ENCODE measurements at places on chromosomes 5 and 9. TPM values are rescaled to one million over a fixed set of nuclear protein-coding genes. Genes with fewer than 3 reads are reported as not detected.

DNA sequence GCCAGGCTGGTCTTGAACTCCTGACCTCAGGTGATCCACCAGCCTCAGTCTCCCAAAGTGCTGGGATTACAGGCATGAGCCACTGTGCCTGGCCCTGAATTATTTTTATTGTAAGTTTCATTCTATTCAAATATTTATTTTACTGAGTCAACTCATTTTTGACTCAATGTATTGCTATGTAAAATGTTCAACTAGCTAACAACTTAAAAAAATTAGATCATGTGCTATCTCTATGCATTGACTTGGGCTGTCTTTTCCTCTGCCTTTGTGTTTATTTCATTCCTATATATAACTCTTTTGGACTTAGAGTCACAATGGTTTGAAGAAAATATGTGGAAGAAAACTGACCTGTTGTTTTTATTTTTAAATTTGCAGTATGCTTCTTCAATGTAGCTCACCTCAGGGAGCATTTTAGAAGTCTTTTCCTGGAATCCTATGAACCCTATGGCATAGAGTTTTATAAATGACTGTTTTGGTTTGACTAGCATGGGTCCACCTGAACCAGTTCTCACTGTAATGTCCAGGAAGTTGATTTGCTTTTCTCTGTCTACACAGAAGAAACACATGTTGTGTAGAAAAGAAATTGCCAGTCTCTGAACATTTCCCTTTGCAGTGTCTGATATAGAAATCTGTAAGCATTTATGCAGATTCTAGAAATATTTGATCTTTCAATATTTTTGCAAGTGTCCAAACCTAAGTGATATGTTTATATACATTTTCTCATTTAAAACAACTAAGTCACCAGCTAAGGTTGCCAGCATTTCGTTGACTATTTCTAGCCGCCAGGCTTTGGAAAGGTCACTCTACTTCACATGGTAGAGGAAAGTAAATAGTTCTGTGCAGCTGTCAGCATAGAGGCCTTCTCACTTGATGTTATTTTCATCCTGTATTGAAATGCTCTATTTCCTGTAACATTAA, 138.8 kb downstream of the PCSK1 start:
- no peak for DNase-seq

DNA sequence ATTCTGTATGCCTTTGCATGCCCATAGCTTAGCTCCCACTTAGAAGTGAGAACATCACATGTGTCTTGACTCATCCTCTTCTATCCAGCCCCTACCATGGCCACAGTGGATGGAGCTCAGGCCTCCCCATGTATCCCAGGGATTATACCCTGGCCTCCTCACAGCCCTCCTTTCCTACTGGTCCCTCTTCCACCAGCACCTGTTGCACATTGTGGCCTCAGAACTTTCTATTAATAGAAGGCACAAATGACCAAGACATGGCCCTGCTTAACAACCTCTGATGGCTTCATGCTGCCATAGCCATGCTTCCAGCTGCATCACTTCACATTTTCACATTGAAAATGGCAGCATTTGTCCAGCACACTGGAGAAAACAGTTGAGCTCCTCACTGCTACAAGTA, 315.4 kb downstream of the CDK5RAP2 start:
- no peak for DNase-seq

GRCh38 chr5:56369361-56369811, 136.3 kb upstream of the ANKRD55 start:
- DNase-seq = no peak

DNA sequence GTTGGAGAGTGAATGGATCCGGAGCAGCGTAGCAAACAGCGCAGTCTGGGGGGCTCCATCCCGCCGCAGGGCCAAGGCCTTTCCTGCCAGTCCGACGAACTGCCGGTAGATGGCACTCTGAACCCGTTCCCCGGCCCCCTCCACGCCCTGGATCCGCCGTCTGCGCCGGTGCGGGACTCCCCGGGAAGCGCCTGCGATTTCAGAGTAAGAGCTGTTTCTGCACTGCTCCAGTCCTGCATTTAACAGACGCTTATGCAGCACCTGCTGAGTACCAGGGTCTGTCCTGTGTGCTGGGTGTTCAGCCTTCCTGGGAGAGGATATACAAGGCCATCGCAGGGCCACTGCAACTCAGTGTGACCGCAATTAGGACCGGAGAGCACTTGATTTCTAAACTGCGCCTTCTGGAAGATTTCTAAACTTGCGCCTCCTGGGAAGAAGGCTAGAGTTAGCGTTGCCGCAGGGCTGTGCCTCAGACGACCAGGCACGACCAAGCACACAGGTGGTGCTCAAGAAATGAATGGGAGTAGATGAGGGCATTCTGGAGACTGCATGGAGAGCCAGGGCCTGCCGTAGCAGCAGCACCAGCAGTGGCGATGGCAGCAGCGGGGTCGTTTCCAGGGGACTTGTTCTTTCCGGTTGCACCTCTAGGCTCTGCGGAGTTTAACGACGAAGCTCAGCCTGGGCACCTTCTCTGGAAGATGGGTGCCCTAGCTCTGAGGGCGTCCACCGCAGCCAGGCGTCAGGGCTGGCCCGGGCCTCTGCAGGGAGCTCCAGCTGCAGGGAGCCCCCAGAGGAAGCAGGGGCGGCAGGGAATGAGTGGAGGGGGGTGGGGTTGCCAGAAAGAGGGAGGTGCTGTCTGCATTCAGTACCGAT, 14.3 kb upstream of the TIFAB start:
- DNase-seq = peak; percentile 52

The LVRN gene
- total RNA-seq = 34.5 TPM

DNA sequence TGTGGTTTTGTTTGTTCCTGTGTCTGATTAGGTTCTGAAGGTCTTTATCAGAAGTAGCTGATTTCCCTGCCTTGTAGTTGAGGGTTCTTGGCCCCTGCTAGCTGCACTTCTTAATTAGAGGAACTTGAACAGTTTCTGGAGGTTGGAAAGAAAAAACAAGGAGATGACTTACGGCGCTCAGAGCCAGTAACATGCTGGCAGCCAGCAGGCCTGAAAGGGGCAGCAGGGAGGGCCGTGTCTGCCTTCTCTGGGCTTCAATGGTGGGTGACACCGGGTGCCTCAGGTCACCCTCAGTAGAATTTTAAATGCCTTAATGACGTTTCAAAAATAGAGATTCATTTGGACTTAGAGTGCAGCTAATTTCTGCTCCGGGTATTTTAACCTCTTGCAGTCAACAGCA, 15.8 kb downstream of the UBE2QL1 start:
- no peak for DNase-seq

- no peak for DNase-seq
These were observed 10.8 kb downstream of the TSPAN17 start for GRCh38 chr5:176658007-176658599.

- no peak for DNase-seq
These were observed at the start of gene INSL4 for GRCh38 chr9:5231212-5231611. INSL4 (plus strand) TSS chr9:5231419; CDS start chr9:5231524, 105 bp downstream.

DNA sequence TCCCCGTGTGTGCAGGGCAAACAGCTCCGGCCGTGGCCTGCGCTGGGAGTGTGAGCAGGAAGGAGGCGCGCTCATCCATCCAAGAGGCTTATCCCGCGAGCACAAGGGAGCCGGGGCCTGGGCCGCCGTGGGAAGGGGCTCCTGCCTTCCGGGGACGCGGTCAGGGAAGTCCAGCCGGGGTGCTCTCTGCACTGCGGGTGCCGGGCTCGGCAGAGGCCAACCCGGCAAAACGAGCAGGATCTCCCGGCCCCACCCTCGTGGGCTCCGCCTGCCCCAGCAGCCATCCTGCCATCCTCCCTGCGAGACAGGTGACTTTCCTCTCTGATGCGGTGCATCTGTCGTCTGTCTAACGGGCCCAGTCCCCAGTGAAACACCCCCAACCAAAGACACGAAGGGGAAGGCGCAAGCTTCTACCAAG, 244.2 kb downstream of the AUH start:
- no peak for DNase-seq

The KCNT1 gene
- total RNA-seq = not detected

GRCh38 chr9:130185490-130186031, 13.4 kb downstream of the NCS1 start:
- DNase-seq = no peak

The LRRC19 gene
- total RNA-seq = not detected

The PRRX2 gene
- total RNA-seq = 7.3 TPM

GRCh38 chr9:98362624-98363252, 107.3 kb upstream of the TBC1D2 start:
- no peak for DNase-seq

- DNase-seq = no peak
These were observed 106.9 kb downstream of the SPOCK1 start for GRCh38 chr5:137392261-137392660.

DNA sequence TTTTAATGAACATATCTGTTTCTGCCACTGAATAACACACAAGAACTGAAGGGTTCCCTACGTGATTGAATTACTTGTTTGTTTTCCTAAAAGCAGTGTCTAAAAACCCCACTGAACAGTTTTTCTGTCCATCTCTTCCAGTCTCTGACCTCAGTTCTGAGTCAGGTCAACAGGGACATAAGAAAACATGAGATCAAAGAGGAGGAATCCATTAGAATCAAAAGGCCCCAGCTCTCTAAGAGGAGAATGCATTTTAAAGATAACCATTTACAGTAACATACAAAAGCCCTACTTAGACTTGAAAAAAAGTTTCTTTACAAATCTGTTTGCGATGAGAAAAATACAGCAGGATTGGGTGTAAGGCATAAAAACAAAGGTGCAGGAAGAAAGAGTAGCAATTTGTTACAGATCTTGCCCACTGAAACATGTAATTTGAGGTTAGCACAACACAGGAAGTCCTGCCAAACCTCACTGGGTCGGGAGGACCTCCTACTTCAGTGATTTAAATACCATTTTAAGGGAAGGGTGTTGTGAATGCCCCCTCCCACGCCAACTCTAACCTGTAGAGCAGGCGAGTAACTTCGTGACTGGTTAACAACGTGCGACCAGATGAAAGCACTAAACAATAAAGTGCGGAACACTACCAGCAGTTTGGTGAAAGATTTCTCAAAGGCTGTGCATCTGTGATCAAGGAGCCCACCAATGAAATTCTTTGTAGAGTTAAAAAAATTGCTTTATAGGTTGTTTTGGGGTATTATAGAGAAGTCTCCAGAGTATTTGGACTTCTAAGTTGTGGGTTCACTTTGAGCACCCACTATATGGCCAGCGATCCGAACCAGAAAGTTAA, 1.3 kb downstream of the QSOX2 start:
- no peak for DNase-seq

DNA sequence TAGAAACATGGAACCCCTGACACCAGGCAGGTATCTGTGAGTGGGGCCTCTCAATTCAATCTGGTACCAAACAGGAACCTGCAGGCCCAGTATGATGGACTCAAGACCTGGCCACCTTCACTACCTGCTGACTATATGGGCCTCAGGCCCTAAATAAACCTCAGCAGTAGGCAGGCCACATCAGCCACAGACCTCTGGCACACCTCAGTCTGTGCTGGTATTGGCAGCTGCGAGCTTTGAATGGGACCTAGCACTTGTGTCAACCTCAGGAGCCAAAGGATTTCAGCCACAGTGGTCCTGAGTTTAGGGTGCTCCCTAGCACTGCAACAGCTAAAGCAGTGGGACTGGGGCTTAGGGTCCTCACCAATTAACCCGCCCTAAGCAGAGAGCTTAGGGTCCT, 325.5 kb downstream of the ZNF608 start:
- no peak for DNase-seq

- DNase-seq = no peak
These were observed at the start of gene FRRS1L for GRCh38 chr9:109166771-109167601. FRRS1L (minus strand) TSS chr9:109167249; CDS start chr9:109167138, 111 bp downstream.

DNA sequence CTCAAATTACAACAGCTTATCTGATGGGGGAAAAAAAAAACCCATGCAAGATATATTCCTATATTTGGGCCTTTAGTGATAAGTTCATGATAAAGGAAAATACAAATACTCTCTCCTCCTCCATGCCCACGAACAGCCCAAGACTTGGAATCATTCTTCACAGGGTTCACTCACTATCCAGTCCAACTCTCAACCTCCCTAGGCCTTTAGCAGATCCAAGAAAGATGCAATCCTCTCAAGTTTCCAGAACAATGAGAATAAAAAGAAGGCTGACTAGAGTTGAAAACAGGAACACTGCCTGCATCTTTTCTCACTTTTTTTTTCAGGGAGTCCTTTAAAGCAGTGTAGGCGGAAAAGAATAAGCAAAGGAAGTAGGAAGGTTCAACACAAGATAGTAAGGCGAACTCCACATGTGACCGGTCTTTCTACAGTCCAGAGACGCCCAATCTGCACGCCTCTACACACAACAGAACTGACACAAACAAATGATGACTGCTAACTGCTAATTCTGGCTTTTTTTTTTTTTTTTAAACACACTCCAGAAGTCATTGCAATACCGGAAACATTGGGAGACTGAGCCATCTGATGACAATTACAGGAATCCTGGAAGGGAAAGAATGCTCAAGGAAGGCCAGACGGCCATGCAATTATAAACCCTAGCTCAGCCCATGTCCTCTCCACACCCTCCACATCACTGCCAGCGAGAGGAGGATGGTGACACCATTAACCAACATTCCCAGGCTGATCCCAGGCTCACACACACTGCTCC, 75.4 kb downstream of the BNC2 start:
- DNase-seq = no peak

The PCDHA4 gene
- total RNA-seq = 1.1 TPM

The GPR150 gene
- total RNA-seq = 0.24 TPM

DNA sequence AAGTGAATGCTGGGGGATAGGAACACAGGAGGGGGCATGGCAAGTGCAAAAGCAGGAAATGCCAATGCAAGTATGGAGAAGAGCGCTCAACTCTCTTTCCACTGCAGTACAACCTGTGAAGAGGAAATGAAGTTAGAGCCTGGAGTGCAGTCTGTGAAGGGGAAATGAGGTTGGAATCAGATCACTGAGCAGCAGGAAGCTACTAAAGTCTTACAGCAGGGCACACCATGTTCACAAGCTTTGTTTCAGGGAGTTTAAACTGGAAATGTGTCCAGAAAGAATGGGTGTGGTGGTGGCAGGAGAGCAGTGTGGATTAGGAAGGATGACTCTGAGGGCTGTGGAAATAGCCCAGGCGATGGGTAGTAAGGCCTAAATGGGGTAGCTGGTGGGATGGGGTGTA, 15.4 kb downstream of the ARHGEF37 start:
- DNase-seq = no peak

The ATP10B gene
- total RNA-seq = not detected

GRCh38 chr5:27290172-27290571, 251.8 kb upstream of the CDH9 start:
- DNase-seq = no peak

GRCh38 chr5:147481874-147482705, 27.8 kb downstream of the DPYSL3 start:
- no peak for DNase-seq

DNA sequence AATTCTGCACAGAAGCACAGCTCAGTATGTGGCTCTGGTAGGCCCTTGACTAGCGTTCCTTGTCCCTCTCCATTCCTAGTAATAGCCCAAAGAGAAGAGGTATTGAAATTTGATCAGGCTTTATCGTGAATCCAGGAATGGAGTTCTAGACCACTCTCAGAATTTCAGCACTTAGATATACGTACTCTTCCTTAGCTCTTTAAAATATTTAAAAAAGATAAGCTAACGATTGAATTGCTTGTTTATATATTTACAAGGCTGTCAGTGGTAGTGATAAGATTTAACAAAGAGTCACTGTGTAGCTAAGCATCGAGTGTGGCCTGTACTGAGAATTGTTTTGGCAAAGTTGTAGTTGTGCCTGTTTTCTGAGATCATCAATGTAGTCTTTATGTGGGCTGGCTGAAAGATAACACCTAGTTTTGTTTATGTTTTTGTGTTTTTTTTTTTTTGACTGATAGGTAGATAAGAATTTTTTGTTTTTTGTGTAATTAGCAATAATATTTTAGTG, 2.5 kb downstream of the KIAA1958 start:
- no peak for DNase-seq

All from omental fat pad (tissue), 4 donors.